ENCODE measurements at places on chromosomes 16 and 17.

DNA sequence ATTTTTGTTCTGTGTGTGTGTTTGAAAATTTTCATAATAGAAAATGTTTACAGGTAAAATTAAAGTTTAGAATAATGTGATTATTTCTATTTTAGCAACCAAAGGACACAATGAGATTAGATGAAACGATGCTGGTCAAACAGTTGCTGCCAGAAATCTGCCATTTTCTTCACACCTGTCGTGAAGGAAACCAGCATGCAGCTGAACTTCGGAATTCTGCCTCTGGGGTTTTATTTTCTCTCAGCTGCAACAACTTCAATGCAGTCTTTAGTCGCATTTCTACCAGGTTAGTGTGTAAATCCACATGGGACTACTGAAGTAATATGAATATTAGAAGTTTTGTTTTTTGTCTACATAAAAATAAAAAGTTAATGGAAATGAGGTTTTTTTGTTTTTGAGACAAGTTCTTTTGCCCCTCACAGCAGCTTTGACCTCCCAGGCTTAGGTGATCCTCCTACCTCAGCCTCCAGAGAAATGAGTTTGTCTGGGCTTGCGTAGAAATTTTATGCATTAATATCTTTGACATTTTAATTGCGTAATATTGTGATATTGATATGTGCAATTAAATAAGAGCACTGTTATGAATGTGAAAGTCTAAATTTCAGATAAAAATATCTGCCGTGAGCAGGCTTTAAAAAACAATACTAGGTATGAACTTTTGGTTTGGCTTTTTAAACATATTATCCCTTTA is 68.5 kb downstream of the NF1 start:
- no peak for DNase-seq

GRCh38 chr17:39607851-39608130 is at the start of gene NEUROD2:
TSS of gene NEUROD2 (minus strand) at chr17:39607920. CDS start at chr17:39606599, 1,321 bp downstream.
- no peak for DNase-seq

DNA sequence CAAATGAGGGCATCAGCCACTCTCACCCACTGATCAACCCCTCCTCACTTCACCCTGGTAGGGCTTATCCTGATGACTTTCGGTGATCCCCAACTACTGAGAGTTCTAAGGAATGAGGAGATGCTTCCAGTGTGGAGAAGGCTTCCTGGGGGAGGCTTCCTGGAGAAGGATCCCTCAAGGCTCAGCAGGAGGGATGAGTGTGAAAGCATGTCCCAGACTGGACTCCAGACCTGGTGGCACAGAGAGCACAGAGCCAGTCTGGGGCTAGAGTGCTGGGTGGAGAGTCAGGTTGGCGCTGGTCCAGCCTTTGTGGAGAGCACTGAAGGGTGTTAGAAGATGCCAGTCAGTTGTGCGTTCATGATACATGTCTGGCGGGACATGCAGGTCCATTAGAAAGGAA is 53.7 kb downstream of the PLD6 start:
- no peak for DNase-seq

DNA sequence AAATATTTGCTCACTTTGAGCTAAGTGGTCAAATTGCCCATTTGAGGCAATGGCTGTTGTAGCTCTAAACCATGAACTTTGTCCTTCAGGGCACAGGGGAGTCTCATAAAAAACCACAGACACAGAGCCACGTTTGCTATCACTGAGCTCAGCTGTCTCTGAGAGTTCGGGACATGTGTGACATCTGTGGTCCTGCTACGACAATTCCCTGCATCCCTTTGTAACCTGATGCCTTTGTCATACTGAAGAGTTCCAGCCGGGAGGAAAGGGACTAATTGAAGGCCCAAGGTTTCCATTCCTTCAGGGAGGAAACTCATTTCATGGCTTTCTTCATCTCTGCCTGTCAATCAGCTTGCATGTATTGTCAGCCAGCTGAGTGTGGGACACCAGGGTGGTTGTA is 599.4 kb upstream of the CDH5 start:
- no peak for DNase-seq

- DNase-seq = peak; percentile 56
Observed at GRCh38 chr16:46974352-46974751, 878 bp upstream of the DNAJA2 start.

- DNase-seq = no peak
Observed at GRCh38 chr17:49079840-49080663, 52.5 kb upstream of the B4GALNT2 start.

DNA sequence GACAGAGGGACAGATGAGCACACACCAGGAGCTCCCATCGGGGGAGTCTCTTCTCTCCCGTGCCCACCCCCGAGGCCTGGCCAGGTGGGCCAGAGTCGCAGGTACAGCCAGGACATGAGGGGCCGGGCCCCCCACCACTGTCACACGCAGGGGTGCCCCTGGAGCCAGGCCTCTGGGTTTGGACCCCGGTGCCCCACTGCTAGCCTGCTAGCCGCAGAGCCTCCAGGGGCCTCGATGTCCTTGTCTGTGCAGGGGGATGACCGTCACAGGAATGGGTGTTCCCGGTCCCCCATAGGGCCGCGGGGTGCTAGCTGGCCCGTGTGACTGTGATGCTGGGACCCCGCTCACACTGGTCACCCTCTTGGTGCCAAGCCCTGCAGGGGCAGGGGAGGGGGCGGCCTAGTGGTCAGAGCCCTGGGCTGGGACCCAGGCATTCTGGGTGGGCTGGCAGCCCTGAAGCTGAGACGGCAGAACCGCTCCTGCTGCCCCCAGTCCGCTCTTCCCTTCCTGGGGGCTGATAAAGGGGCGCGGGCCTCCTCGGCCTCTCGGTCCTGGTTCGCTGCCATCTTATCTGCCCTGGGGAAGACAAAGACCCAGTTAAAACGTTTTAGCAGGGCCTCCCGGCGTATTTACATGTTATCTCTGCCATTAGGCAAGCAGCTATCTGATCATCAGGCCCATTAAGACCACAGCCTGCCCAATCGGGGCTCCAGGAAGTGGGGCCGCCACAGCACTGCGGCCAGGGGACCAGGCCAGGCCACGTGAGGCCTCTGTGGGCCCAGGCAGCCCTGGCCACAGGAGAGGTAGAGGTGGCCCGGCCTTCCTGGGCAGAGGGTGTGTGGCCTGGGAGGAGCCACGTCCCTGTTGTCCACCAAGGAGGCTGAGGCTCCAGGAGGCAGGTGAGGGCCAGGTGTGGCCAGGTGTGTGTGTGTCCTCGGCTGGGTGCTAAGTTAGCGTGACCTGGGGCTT is 57.2 kb upstream of the ZC3H18 start:
- DNase-seq = no peak

DNA sequence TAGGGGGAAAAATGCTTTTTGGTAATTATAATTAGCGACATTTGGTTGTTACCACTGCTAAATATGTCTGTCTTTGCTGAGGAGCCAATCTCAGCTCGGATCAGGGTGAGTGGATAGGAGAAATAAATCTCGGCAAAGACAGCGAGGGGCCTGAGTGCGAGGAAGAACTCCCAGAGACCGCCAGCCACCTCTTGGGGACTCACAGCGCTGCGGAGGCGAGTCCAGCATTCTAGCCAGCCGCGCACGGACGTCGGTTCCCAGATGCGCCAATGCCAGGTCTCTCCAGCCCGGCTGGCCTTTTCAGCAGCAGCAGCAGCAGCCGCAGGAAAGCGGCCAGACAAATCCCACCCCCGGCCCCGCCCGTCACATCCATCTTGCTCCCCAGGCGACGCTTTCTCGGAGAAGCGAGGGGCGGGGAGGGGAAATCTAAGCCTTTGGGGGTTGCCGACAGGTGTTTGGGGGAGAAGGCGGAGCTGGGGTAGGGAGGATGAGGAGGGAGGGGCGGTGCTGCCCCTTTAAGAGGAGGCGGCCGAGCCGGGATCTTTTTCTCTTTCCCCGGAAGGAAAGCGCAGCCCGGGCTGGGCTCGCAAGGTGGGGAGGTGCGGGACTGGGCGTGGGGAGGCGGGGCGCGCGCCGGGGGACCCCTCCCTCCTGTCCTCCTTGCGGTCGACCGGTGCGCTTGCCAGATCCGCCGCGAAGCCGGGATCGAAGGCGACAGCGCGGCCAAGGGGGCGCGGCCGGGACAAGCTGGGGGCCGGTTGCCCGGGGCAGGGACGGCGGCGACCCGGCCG is at the start of gene ITGA3:
ITGA3 (plus strand) TSS at position 685 of the 791 bp plus-strand sequence. CDS start 330 bp downstream, outside the sequence.
- peak; percentile 80 for DNase-seq

DNA sequence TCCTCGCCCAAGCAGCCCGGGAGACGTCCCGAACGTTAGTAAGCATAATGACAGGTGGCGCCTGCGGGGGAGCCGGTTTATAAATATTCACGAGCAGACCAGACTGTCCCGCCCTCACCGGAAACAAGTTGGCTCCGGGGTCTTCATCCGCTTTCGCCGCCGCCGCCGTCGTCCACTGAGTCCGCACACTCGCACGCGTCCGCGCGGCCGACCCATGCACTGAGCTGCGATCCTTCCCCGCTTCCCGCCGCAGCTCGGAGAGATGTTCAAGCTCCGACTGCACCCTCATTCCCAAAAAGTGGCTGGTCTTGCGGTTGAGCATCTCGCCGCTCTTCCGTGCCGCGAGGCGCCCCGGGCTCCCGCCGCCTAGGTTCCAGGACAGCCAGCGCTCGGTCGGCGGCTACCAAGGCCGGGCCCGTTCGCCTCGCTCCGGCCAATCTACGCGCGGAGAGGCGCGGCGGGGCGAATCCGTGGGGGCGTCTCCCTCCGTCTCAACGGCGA is 385 bp downstream of the CFAP119 start:
- DNase-seq = peak; percentile 35

GRCh38 chr16:67254801-67255552 is 6.2 kb downstream of the SLC9A5 start:
- no peak for DNase-seq

DNA sequence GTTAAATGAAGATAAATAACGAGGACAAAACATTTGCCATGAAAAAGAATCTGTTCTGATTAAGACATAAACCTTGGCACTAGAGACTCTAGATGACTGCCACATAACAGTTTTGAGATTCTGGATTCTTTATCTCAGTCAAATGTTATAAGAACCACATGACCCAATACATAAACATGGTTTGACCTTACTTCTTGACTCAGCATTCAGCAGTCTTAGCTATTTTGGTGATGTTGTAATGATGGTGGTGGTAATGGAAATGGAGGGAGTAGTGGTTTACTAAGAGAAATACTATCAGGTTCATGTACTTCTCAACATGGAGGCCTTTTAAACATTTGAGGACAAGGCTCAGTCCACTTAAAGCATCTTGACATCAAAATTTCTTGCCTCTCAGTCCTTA is 925.4 kb downstream of the CDH11 start:
- no peak for DNase-seq

- DNase-seq = no peak
Observed at GRCh38 chr16:78821335-78821734, 721.9 kb downstream of the WWOX start.

- no peak for DNase-seq
Observed at GRCh38 chr16:68236826-68237242, 907 bp upstream of the ESRP2 start.

DNA sequence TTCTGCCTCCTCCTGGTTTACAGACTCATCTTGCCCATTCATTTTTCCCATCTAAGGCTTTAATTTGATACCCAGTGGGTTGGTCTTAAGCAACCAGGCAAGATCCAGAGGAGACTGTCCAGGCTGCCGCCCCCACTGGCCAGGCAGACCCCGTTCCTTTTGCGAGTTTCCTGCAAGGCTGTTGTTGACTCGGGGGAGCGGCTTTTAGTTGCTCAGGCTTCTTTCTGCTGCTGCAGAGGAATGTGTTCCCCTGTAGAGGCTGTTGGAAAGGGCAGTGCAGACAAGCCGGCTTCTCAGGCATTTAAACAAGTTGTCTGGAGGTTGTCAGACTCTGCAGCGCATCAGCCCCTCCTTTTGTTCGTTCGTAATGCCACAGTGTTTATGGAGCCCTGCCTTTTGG is 231.2 kb downstream of the PRKCA start:
- no peak for DNase-seq

GRCh38 chr17:49700960-49701359 is 6.8 kb downstream of the SLC35B1 start:
- no peak for DNase-seq

DNA sequence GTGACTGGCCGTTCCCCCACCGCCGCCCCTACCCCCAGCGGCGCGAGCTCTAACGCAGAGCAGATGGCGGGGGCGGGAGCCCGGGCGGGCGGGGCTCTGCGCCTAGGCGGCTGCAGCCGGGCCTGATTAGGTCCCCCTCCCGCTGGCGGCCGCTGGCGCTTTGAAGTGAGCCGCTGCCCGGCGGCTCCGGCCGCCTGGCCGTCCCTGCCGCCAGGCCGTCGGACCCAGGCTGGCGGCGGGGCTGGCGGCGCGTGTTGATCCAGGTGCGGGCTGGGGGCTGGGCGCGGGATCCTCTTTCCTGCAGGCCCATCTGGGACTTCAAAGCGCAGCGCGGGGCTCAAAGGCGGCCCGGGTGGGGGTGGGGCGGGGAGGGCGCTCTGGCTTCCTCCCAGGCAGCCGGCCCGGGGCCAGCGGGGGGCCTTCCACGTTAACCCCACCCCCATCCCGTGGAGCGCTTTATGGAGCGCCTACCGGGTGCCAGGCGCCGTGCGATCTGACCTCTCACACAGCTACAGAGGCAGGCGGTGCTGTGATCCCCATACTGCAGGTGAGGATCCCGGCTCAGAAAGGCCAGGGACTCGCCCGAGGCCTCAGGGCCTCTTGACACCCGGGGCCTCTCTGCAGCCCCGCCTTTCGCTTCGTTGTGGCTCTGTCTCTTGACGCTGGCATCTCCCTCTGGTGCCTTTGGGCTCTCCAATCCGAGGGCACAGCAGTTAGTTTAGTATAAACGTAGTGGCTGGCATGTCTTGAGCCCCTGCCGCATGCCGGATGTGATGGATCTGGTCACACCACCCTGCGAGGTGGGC is 80.0 kb upstream of the NKD1 start:
- DNase-seq = no peak

GRCh38 chr17:17978481-17979424 is 6.1 kb downstream of the DRC3 start:
- no peak for DNase-seq

- DNase-seq = no peak
Observed at GRCh38 chr16:49108611-49109010, 173.0 kb downstream of the CBLN1 start.

DNA sequence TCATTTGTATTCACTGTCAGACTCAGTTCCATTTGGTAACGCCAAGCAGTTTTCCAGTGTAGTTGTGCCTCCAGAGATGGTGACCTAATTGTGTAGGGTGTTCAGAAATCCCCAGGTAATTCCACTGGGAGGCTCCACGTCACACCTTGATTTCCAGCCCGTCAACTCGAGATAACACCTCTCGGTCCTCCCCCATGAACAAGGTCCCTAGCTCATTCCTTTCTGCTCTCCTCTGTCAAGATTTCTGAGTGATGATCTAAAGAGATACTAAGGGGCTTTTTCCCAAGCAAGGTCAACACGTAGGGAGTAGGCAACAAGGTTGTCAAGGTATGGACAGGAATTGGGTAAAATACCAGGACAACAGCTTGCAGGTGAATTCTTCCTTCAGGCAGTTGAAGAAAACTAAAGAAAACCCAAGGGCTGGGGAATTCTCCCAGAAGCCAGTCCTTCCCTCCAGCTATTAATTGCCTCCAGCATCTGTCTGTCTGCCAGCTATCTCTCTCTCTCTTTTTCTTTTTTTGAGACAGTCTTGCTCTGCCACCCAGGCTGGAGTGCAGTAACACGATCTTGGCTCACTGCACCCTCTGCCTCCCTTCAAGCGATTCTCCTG is 31.4 kb downstream of the GPRC5B start:
- DNase-seq = no peak
